ENCODE measurements at places on chromosomes 13 and 19.

- H3K4me1 ChIP-seq: no peaks in the 10 kb centered on the region
- peak within 1 kb of the TSS; percentile 34 for H3K4me3 ChIP-seq
- no peaks in the 10 kb centered on the region for H3K36me3 ChIP-seq
These were observed at the start of gene TMEM59L for GRCh38 chr19:18612772-18613588. Gene TMEM59L, plus strand, starts transcription at chr19:18612870. Its CDS starts 89 bp downstream, at chr19:18612959.

DNA sequence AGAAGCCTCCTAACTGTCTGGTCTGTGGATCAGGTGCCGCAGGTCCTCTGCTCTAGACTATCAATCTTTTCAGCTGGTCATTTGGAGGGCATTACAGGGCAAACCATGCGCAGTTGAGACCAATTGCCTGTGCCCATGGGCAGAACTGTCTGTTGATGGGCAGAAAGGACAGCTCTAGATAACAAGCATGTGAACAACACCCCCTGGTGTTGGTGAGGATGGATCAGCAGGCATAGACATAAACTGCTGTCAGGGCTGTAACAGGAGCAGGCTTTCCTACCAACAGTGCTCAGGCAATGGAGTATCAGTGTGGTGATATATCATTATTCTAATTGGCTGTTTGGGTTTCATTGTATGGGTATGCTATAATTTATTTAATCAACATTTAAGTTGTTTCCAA is 104.7 kb upstream of the KL start:
- H3K36me3 ChIP-seq: no peaks in the 10 kb centered on the region
- H3K4me1 ChIP-seq: no peaks in the 10 kb centered on the region
- DNase-seq: no peak
- H3K27ac ChIP-seq: no peak overlapping the region

DNA sequence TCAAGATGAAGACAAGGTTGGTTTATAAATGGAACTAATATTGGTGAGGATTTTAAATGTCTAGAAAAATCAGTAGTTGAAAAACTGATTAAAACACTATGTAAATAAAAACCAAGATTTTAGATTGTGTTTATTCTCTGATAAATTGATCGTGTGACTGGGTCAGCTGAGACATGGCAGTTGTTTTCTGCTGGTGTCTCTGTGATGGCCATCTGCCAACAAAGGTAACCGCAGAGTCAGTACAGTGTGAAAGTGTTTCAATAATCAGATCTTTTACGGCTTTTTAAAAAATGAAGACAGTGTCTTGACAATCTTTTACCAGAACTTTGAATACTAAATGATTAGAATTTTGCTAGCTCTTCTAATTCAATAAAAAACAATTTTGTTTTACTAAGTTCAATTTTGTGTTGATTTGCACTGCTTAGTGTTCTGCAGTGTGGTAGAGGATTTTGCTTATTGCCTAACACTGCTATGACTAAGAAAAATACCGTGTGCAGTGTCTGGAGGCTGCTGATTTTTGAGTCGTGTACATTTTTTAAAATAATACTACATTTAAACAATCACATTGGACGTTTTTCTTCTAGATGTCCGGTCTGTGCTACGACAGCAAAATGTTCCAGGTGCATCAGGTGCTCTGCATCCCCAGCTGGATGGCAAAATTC is 32.7 kb upstream of the GPR183 start:
- no peak overlapping the region for H3K4me3 ChIP-seq
- DNase-seq: no peak
- H3K36me3 ChIP-seq: no peaks in the 10 kb centered on the region

DNA sequence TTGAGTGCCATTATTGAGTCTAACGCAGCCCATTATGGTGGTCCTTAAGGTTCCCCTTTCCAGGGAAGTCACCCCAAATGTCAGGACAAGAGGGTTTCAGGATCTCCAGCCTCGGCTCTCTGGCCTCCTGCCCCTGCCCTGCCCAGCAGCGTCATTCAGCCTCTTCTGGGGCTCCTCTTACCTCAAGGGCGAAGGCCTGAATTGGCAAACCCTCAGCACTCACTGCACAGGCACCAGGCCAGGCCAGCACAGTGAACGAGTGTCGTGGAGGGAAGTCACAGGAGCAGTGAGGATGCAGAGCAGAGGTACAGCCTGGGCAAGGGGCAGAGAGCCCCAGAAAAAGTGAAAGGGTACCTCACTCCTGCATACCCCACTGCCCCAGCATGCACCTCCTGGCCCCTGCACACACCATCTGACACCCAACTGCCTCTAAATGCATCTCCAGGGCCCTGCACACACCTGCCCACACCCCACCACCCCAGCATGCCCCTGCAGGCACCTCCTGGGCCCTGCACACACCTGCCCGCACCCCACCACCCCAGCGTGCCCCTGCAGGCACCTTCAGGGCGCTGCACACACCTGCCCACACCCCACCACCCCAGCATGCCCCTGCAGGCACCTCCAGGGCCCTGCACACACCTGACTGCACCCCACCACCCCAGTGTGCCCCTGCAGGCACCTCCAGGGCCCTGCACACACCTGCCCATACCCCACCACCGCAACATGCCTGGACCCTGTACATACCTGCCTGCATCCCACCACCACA is 19.8 kb downstream of the SLC25A42 start:
- H3K27ac ChIP-seq: peak overlapping the region; percentile 64
- no peaks in the 10 kb centered on the region for H3K27me3 ChIP-seq
- H3K4me3 ChIP-seq: no peak overlapping the region
- peaks cover 13% of the 10 kb centered on the region for H3K4me1 ChIP-seq

DNA sequence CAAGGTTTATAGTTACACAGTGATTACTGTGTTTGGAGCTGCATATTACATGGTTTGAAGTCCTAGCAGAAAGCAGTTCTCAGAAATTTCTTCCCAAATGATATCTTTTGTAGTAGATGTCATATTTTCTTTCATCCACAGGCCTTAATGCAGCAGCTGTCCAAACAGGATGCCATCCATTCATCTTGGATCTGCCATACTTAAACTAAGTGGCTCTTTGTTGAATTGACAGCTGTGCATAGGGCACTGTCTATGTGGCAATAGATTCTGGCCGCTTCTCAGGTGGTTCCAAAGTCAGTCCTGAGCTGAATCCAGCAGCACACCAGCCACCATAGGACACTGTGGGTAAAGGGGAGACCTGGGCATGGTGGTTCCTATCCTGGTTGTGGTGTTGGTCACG is 41.6 kb upstream of the SPRY2 start:
- no peaks in the 10 kb centered on the region for H3K27me3 ChIP-seq
- no peaks in the 10 kb centered on the region for H3K36me3 ChIP-seq
- H3K27ac ChIP-seq: no peak overlapping the region
- DNase-seq: no peak

GRCh38 chr19:32998722-32999121 is 26.7 kb downstream of the FAAP24 start:
- H3K4me3 ChIP-seq: no peak overlapping the region
- no peak overlapping the region for H3K27ac ChIP-seq
- no peak for DNase-seq
- H3K36me3 ChIP-seq: no peaks in the 10 kb centered on the region
- no peaks in the 10 kb centered on the region for H3K4me1 ChIP-seq
- H3K27me3 ChIP-seq: no peaks in the 10 kb centered on the region

DNA sequence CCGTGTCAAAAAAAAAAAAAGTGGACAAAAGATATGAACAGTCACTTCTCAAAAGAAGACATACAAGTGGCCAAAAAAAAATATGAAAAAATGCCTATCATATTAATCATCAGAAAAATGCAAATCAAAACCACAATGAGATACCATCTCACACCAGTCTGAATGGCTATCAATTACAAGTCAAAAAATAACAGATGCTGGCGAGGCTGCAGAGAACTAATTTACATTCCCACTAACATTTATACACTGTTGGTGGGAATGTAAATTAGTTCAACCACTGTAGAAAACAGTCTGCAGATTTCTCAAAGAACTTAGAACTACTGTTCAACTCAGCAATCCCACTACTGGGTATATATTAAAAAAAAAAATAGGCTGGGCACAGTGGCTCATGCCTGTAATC is 26.5 kb upstream of the FOXO1 start:
- H3K4me1 ChIP-seq: no peaks in the 10 kb centered on the region
- H3K27me3 ChIP-seq: no peaks in the 10 kb centered on the region
- no peaks in the 10 kb centered on the region for H3K36me3 ChIP-seq
- DNase-seq: no peak

GRCh38 chr13:25928941-25929505 is 122.8 kb downstream of the SHISA2 start:
- DNase-seq: no peak
- no peaks in the 10 kb centered on the region for H3K36me3 ChIP-seq
- H3K27me3 ChIP-seq: no peaks in the 10 kb centered on the region
- H3K4me3 ChIP-seq: no peak overlapping the region
- no peaks in the 10 kb centered on the region for H3K4me1 ChIP-seq

GRCh38 chr13:111514610-111515306 is 194.3 kb downstream of the TEX29 start:
- no peak overlapping the region for H3K27ac ChIP-seq
- H3K27me3 ChIP-seq: peaks cover 27% of the 10 kb centered on the region
- no peak for DNase-seq

GRCh38 chr13:106498571-106498970 is 36.9 kb downstream of the EFNB2 start:
- peak overlapping the region; percentile 33 for H3K27ac ChIP-seq
- no peaks in the 10 kb centered on the region for H3K27me3 ChIP-seq
- peaks cover 58% of the 10 kb centered on the region for H3K4me1 ChIP-seq
- no peak overlapping the region for H3K4me3 ChIP-seq

- H3K27me3 ChIP-seq: no peaks in the 10 kb centered on the region
- no peak overlapping the region for H3K4me3 ChIP-seq
- H3K27ac ChIP-seq: no peak overlapping the region
- no peaks in the 10 kb centered on the region for H3K36me3 ChIP-seq
- peak; percentile 16 for DNase-seq
These were observed 277.9 kb upstream of the SPRY2 start for GRCh38 chr13:80618781-80619180.
